ENCODE measurements at places on chromosomes 3 and 15.

DNA sequence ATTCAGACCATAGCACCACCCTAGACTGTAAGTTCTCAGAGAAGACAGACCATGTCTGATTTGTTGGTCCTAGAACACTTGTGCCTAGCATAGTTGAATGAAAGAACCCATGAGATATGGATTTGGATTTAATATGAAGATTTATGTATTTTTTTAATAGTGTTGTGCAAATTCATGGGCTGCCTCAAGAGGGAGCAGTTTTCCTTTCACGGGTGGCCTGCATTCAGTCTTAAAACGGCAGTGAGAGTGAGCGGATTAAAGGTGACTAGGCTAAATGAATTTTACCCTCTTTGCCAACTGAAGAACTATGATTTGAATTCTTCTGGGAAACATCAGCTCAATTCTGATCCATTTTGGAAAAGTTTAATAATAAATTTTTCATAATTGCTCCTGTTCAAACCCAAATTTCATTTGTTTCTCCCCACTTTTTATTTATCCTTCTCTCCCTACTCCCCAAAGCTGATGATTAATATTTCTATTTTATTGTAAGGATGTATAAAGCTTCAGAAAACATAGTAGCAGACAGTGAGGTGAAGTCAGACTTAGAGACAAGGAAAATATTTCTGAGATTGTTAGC, 67.3 kb downstream of the MORC1 start:
- peak; percentile 8 for DNase-seq

- peak; percentile 7 for DNase-seq
Measured at GRCh38 chr3:171875923-171876412, 32.8 kb downstream of the TMEM212 start.

- DNase-seq: peak; percentile 55
Measured at GRCh38 chr15:33292717-33293307, 18.0 kb upstream of the RYR3 start.

- DNase-seq: no peak
Measured at GRCh38 chr3:71581457-71582035, 2.0 kb downstream of the FOXP1 start.

GRCh38 chr3:4627651-4628375, 134.7 kb downstream of the ITPR1 start:
- DNase-seq: no peak

DNA sequence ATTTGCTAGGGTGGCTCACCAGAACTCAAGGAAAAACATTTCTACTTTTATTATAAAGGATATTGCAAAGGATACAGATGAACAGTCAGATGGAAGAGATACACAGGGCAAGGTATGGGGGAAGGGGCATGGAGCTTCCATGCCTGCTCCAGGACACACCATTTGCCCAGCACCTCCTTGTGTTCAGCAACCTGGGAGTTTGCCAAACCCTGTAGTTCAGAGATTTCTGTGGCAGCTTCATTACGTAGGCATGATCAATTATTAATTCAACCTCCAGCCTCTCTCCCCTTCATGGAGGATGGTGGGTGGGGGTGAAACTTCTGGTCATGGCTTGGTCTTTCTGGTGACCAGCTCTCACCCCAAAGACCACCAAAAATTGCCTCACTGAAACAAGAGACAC, 353.9 kb upstream of the THBS1 start:
- no peak for DNase-seq

DNA sequence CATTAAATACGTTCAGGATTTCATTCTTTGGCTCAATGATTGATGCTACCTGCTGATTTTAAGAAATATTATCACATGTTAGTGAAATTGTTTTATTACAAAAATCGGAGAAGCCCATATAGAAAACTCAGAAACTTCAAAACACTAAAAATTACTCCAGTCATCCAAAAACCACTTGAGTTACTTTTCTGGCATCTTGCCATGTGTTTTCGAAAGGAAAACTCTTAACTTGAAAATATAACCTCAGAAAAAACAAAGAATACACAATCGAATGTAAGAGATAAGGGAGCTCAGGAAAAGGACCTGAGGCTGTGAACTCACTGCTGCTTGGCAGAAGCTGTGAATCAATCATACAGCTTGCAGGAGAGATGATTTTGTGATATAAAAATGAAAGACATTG, 151.3 kb upstream of the SLITRK3 start:
- DNase-seq: no peak

DNA sequence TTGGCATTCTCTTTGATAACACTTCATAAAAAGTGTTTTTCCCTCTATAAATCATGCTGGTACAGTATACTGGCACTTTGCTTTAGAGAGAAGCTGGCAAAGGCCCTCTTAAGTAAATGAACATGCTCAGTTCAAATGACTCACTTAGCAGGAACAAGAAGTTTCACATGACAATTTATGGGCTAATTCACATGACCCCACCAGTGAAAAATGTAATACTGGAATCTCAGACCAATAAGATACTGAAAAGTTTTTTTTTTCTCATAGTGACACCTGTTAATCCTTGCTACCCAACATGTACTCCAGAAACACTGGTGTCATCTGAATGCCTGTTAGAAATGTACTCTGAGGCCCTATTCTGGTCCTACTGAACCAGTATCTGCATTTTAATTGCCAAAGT, 13.9 kb downstream of the BTBD1 start:
- no peak for DNase-seq

GRCh38 chr3:61796088-61796680, 234.8 kb downstream of the PTPRG start:
- DNase-seq: no peak

DNA sequence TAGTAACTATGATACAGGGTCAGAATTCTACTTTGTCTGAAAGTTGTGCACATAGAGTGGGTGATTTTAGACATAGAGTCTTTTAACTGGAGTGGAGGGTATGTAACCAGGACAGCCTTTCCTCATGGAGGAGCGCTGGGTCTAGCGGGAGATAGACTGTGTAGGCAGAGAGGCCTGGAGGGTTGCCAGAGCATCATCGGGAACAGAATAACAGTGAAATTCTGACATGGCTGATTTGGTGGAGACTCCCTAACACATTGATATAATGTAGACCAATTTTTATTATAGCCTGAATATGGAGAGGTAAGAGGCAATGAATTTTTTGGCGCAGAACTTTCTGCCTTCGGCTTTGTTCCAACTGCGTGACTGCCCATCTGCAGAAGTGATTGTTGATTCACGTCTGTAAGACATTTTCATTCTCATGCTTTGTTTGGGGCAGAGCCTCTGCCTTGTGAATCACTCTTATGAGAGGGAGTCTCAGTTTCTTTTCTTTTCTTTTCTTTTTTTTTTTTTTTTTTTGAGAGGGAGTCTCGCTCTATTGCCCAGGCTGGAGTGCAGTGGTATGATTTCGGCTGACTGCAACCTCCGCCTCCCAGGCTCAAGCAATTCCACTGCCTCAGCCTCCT, 16.0 kb downstream of the LPP start:
- no peak for DNase-seq

DNA sequence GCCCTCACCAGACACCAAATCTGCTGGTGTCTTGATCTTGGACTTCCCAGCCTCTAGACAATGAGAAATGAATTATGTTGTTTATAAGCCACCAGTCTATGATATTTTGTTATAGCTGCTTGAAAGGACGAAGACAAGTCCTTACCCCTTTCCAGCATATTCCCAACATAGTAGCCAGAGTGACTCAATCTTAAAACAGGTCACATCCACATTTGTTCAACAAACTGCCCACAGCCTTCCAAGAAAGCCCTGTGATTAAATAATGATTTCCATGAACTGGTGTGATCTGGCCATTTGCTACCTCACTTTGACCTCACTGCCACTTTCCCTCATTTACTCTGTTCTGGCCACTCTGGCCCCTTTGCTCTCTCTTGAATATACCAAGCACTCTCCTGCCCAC, 193.7 kb upstream of the CFAP20DC start:
- no peak for DNase-seq

GRCh38 chr3:134186391-134186790, 64.3 kb downstream of the RYK start:
- DNase-seq: no peak

GRCh38 chr3:194505791-194506415, 19.1 kb upstream of the ATP13A3 start:
- no peak for DNase-seq

GRCh38 chr15:38868326-38869114, 303.9 kb upstream of the RASGRP1 start:
- DNase-seq: no peak

GRCh38 chr3:184642631-184643285, 69.1 kb downstream of the MAGEF1 start:
- no peak for DNase-seq

DNA sequence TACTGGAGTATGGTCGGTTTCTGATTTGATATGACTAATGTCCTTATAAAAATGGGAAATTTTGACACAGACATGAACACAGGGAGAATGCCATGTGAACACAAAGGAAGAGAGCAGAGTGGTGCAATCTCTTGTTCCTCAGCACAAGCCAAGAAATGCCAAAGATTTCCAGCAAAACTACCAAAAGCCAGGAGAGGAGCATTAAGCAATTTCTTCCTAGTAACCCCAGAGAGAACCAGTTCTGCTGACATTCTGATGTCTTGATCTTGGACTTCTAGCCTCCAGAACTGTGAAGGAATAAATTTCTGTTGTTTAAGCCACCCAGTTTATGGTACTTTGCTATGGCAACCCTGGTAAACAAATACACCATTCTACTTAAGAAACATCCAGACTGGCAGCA, 227.8 kb upstream of the MRPL3 start:
- no peak for DNase-seq

GRCh38 chr3:179717219-179717618, 64.4 kb downstream of the USP13 start:
- no peak for DNase-seq

- no peak for DNase-seq
Measured at GRCh38 chr3:46646700-46647099, 34.4 kb downstream of the FAM240A start.

DNA sequence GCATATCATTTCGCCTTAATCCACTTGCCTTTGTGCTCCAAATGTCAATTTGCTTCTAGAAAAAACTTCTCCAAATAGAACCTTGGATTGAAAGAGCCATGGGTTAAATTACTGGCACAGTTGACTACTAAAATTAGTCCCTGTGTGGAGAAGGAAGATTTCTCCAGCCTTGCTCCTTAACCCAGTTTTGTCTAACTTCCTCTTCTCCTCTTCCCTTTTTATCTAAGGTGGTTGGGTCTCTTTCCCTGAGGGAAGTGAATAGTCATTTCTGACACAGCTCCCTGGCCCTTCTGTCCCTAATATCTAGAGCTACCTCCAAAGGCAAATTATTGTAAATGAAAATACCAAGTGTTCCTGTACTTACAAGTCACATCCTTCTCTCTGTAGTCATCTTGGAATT, 527.9 kb upstream of the TBL1XR1 start:
- DNase-seq: no peak

- DNase-seq: no peak
Measured at GRCh38 chr3:4336850-4337546, 33.8 kb downstream of the SETMAR start.

DNA sequence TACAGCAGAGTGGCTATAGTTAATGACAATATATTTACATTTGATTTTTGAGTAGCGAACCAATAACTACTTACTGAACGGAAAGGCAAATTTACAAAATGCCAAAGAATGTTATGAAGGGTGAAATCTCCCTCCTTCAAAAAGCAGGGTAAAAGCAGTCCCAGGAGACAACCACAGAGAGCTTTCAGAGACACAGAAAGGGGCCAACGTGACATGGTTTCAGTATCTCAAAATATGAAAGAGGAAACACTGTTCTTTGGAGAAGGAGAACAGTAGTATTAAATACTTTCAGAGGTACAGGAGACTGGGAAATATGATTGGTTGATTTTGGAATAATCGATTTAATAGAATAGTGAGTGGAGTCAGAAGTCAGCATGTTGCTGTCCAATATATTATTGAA, 52.3 kb upstream of the ROBO1 start:
- DNase-seq: no peak

DNA sequence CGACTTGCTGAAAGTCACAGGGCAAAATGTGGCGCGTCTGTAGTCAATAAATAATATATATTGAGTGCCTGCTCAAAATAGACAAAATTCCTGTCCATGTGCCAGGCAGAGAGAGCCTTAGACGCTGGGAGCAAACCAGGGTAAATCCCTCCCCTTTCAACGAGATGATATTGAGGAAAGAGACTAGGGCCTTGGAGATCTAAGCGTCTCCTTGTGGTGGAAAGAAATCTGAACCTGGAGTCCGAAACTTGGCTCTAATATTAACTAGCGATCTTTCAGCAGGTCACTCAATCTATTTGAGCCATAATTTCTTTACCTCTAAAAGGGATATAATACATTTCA, 348 bp upstream of the DPP8 start:
- DNase-seq: no peak

DNA sequence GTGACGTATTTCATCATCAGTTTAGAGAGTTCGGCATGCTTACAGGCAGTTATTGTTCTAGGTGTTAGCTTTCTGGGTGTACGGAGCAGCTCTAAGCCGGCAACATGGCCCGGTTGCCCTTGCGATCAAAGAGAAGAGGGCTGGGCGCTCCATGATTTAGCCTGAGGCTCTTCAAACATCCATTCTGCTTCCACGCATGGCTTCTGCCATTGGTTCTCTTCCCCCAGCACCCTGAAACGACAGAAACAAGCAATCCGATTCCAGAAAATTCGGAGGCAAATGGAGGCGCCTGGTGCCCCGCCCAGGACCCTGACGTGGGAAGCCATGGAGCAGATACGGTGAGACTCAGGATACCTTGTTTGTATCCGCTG, 574 bp downstream of the NGRN start:
- DNase-seq: peak; percentile 44

DNA sequence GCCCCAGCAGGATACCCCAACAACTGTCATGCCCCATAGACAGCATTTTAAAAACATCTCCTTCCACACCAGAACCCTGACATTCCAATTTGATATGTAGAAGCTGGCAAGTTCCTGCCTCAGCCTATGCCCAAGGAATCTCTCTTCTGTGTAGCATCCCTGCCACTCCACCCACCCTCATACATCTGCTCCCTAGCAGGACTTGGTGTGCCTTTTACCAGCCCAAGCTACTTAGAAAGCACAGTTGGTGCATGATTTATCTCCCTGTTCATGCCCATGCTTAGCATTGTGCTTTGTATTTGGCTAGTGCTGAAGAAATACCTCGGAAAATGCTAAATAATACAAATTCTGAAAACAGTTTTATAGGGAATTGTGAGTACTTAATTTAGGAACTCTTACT, 236.9 kb upstream of the HES1 start:
- DNase-seq: no peak

- DNase-seq: no peak
Measured at GRCh38 chr3:11385326-11385725, 113.1 kb downstream of the ATG7 start.

GRCh38 chr3:134155446-134155845, 95.2 kb downstream of the RYK start:
- no peak for DNase-seq

DNA sequence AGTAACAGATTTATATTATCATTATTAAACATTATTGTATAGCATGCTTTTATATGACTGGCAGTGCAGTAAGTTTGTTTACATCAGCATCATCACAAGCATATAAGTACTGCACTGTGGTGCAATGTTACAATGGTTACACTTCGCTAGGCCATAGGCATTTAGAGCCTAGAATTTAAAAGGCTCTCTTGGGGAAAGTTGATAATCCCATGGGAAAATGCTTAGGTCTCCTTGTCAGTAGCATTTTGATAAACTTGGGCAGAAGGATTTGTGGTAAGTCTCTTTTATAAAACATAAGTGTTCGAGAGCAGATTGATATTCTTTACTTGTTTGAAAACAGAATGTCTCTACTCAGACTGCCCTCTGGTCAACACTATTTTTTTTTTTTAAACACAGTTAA, 7.5 kb downstream of the DTWD1 start:
- DNase-seq: no peak

- DNase-seq: no peak
Measured at GRCh38 chr15:78149805-78150751, 916 bp downstream of the IDH3A start.

Measured in stimulated activated CD4-positive, alpha-beta T cell treated with anti-CD3 and anti-CD28 coated beads, TNF-alpha, amount 100 ng/mL, for 48 hours (primary cell).